Stimulated activated CD4-positive, alpha-beta T cell treated with anti-CD3 and anti-CD28 coated beads, Interleukin-2, amount 100 ng/mL, for 24 hours (primary cell): ENCODE measurements at places on chromosomes 16 and 17.

GRCh38 chr17:64332502-64332901 is 58.2 kb downstream of the PECAM1 start:
- no peak for DNase-seq

GRCh38 chr16:72036098-72036497 is 18.2 kb upstream of the HP start:
- DNase-seq = no peak

DNA sequence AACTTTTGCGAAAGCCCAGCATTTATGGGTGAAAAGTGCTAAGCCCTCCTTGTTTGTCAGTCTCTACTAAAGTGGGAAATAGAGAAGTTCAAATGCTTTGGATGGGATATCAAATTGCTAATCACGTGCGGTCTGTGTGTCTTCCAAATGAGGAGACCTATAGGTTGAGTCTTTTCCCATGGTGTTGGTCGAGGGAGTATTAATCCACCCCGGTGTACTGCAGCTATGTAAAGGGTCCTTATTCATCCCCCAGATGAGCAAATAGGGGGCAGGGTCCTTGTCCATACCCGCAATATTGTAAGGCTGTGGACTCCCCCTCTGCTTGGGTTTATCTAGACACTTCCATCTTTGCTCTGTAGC is 14.6 kb downstream of the KIAA0513 start:
- no peak for DNase-seq

- no peak for DNase-seq
Measured at GRCh38 chr16:8735574-8735973, 61.2 kb downstream of the ABAT start.

DNA sequence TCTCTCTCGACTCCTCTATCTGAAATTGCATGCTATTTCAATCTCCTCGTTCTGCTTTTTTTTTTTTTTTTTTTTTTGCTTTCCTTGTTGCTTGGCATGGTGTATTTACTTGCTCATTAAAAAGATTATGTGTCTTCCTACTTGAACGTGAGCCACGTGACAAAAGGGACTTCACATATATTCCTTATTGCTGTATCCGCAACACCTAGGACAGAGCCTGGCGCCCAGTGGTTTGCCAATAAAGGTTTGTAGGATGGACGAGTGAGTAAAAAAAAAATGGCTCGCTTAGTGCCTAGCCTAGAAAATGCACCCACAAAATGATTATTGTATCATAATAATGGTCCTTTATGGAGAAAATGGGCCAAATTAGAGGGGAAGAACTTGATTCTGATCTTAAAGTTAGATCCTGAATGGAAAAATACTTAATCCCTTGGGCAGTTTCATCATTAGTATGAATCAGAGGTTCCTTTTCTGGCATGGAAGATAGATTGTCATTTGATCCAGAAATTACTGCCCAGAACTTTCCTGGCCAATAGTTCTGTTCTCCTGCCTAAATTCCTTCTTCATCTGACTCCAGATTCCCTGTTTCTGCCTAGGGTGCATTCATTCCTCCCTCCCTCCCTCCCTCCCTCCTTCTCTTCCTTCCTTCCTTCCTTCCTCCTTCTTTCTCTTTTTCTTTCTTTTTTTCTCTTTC is 13.6 kb upstream of the TMEM220 start:
- DNase-seq = no peak

DNA sequence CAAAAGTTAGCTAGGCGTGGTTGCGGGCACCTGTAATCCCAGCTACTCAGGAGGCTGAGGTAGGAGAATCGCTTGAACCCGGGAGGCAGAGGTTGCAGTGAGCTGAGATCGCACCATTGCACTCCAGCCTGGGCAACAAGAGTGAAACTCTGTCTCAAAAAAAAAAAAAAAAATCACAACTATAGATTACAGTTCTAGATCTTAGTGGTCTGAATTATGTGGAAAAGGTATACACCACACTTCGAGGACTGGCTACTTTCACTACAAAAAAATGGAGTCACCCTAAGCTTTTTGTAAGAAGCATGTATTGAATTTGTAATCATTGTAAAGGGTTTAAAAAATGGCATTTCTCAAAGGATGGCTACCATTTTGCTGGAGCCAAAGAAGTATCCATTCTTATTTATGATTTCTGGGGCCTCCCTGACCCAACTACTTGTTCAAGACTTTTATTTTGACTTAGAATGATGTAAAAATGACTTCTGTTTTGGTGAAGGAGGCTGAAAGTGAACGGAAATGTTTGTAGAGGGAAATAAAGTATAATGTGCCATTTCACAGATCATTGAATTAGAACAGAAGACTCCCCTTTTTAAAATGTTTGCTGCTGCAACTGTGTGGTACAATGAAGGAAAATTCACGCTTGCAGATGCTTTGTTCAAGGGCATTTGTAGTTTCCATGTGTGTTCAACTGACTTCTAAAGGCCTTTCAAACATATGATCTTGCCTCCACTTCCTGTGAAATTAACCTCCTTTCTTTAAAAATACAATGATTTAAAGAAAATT is 37.1 kb upstream of the NOL11 start:
- DNase-seq = no peak

GRCh38 chr16:84861671-84862070 is 41.9 kb downstream of the CRISPLD2 start:
- DNase-seq = no peak

DNA sequence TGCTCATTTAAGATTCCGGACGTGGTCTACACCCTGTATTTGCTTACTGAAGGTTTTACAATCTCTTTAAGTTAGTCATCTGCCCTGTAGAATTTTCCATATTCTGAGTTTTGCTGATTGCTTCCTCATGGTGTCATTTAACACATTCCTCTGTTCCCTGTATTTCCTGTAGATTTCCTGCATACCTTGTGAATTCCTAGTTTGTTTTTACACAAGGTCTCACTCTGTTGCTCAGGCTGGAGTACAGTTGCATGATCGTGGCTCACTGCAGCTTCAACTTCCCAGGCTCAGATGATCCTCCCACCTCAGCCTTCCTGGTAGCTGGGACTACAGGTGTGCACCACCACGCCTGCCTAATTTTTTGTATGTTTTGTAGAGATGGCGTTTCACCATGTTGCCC is 66.8 kb downstream of the CMIP start:
- no peak for DNase-seq

DNA sequence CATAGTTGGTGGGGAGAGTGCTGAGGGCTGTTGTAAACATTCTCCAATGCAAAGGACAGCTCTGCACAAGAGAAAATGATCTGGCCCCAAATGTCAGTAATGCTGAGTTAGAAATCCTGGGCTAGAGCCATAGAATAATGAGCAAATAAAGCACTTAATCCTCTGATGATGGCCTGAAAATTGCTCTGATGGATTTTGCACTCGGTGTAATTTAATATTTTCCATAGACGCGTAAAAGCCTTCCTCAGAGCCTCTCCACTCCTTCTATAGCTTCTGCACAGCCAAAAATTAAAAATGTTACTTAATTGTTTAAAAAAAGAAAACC is 23.7 kb downstream of the FAM20A start:
- no peak for DNase-seq

DNA sequence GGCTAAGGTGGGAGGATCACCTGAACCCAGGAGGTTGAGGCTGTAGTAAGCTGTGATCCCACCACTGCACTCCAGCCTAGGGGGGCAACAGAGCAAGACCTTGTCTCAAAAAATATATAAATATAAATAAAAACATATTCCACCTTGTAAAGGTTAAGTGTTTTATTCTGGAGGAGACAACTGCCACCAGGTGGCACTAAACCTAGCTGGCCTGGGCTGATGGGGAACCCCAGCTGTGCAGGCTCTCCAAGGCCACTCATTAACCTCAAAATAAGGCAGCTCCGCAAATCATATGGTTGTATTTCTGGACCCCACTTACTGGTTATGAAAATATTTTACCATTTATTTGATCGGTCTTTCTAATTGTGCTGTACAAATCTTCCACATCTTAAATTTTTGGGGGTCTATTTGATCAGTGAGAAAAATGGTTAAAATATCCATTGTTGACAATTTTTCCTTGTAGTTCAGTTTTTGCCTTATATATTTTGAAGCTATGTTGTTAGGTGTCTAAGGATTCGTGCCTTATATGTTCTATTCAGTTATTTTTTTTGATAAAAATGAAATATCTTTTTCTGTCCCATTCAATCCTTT is 8.5 kb upstream of the ICAM2 start:
- DNase-seq = peak; percentile 78

DNA sequence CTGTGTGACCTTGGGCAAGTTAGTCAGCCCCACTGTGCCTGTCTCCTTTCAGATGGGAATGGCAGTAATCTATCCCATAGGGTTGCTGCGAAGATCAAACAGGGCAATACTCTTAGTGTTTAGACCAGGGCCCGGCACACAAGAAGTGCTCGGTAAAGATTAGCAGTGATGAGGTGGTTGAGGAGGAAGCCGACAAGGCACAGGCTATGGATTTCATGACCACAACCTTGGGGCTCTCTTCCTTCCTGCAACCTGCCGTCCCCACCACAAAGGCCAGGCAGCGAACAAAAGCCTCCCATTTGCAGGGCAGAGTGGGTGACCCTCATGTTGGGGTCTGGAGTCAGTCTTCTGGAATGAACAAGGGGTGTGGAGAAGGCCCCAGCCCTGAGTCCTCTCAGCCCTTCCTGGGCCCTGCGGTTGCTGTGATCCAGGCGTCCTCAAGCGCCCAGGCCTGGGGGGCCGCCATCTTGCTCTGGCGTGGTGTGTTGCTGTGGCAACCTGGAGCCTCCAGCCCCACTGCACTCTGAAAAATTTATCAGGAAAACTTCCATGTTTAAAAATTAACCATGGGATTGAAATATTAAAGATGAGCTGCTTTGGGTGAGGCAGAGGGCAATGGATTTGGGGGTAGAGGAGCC is 9.8 kb downstream of the ADAM11 start:
- DNase-seq = no peak

DNA sequence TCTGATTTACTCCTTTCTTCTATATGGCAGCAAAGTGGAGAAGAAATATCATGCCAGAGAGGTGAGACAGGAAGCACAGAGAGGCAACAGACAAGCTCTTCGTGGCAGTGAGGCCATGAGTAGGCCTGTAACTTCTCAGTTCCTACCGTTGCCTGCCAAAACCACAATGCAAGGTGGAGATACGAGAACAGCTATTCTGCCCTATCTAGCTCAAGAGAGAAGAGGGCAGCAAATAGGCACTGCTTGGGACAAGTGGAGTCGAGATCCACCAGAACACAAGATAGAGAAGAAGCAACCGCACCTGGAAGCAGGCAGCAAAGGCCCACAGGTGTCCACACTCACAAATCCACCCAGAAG is 24.8 kb downstream of the RANBP10 start:
- no peak for DNase-seq

DNA sequence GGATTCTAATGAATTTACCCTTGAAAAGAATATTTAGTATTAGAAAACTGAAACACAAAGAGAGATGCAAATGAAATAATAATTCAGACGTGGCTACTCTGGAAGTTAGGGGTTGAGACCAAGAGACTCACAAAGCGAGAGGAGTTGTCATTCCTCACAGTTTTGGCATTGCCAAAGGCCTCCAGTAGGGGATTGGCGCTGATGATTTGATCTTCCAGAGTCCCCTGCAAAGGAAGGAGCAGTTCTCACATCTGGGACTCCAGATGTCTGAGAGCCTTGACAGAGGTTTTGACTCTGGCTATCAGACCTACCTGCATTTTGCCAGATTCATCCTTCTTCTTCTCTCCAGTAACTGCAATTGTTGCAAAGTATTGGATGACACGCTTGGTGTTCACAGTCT is 6.6 kb downstream of the MYH8 start:
- no peak for DNase-seq

DNA sequence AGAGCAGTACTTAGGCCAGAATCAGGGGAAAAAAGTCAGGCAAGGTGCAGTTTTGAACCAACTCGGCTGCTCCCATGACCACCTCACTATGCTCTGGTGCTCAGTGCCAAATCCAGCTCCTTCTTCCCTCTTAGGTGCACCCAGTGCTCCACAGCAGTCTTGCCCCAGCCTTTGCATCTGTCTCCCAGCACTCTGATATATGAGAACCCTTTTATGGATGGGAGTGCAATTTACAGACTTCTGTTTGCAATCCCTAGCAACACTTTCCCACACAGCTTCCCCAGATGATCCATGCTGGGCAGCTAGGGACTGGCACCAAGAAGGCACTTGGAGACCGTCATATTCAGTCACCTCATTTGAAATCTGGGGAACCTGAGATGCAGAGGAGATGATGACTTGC is 267.9 kb upstream of the CCL2 start:
- no peak for DNase-seq

- DNase-seq = no peak
Measured at GRCh38 chr17:72614871-72615626, 477.4 kb downstream of the SLC39A11 start.

DNA sequence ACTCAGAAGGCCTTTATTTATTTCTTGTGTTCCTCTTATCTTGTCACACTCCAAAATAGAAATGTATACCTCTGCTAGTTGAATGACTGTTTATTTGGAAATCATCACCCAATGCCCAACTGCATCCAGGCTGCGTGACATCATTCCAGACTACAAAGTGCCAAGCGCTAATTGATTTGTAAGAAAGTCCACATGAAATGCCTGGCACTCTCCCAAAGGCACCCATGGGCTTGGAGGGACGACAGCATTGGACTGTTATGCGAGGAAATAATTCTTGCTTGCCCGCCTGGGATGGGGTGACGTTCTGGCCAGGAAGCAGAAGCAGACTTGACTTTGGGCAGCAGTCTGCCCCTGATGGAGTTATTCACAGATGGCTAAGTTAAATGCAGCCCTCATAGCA is 165.9 kb downstream of the CDH13 start:
- DNase-seq = no peak

DNA sequence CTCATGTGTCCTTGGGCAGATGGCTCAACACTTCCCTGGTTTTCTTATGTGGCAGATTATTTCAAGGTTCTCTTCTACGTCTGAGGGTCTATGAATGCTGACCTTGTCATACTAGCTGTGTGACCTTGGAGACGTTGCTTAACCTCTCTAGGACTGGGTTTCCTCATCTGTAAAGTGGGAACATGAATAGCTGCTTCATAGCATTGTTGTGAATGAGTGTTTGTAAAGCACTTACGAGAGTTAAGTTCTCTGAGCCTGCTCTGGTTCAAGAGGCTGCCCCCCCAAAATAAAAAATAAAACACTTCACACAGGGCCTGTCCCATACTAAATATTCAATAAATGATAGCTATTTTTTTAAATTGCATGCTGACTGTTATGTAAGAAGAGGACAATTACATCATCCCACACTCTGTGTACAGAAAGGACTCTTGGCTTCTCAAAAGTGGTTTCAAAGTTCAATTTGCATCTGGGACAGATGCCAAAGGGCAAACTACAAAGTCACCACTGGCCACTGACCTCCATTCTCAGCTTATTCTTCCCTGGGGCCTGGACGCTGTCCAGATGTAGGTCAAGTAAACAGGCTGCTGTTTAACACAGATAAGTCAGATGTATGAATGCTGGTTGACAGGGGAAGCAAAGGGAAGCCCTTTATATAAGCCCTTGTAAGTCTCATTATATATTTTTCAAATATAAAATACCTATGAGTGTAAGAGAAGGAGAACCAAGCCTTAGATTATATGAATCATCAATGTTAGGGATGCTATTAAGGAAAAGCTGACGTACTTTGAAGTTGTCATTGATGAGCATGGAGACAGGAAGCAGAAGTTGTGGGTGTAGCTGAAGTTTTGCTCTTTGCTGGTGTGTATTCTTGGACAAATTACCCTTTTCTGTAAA is 15.4 kb upstream of the NDEL1 start:
- DNase-seq = no peak

GRCh38 chr17:35752945-35753764 is at the start of gene GAS2L2:
Gene GAS2L2 (minus strand): TSS chr17:35753239. CDS start chr17:35752850, 389 bp downstream.
- DNase-seq = no peak
